Sciatic nerve (tissue), 2 donors: ENCODE measurements at places on chromosomes 6 and 20. TPM values are rescaled to one million over a fixed set of nuclear protein-coding genes. Genes with fewer than 3 reads are reported as not detected.

Gene IL17A
- not detected for total RNA-seq

Gene EDN1
- total RNA-seq: 35.0 TPM

Gene PDYN
- not detected for total RNA-seq

Gene CDH22
- 0.40 TPM for total RNA-seq

Gene PTGIS
- 89.7 TPM for total RNA-seq

Gene NXT1
- total RNA-seq: 15.9 TPM

Gene CLPSL1
- total RNA-seq: not detected

Gene CDK5RAP1
- total RNA-seq: 27.4 TPM

Gene PRR18
- not detected for total RNA-seq

Gene CDSN
- total RNA-seq: not detected

Gene FAM217A
- total RNA-seq: not detected

Gene FAM83C
- total RNA-seq: not detected

Gene SPATA25
- total RNA-seq: 2.8 TPM

Gene RIMS4
- total RNA-seq: 8.0 TPM

Gene FAXC
- 0.49 TPM for total RNA-seq

Gene TMEM217
- total RNA-seq: 1.6 TPM

Gene PCMTD2
- total RNA-seq: 85.6 TPM

Gene SLC32A1
- total RNA-seq: not detected

Gene NUS1
- total RNA-seq: 25.9 TPM

Gene SAMD5
- 4.5 TPM for total RNA-seq

Gene IMPG1
- not detected for total RNA-seq

Gene HTR1B
- total RNA-seq: 0.62 TPM

Gene NKAIN4
- total RNA-seq: 3.0 TPM

Gene SCAF8
- total RNA-seq: 63.4 TPM

Gene RPN2
- total RNA-seq: 97.9 TPM

Gene ELOVL4
- 1.2 TPM for total RNA-seq

Gene NRM
- 11.0 TPM for total RNA-seq

Gene SDCBP2
- 5.9 TPM for total RNA-seq

Gene CHD6
- total RNA-seq: 84.3 TPM

Gene ADGRF4
- not detected for total RNA-seq

Gene RAD21L1
- not detected for total RNA-seq

Gene OPN5
- not detected for total RNA-seq

Gene ADGB
- 0.31 TPM for total RNA-seq

Gene APOBEC2
- not detected for total RNA-seq

Gene TTLL9
- 7.1 TPM for total RNA-seq

Gene PTPRK
- 25.9 TPM for total RNA-seq

Gene CYP39A1
- 8.3 TPM for total RNA-seq

Gene GABRR1
- total RNA-seq: 0.27 TPM

Gene HLA-DQA2
- total RNA-seq: 10.2 TPM

Gene BPIFB1
- 2.1 TPM for total RNA-seq

Gene MYB
- total RNA-seq: 0.22 TPM

Gene CALHM5
- 5.3 TPM for total RNA-seq

Gene TRIM40
- not detected for total RNA-seq
